ENCODE measurements at places on chromosomes 1 and 21. TPM values are rescaled to one million over a fixed set of nuclear protein-coding genes. Genes with fewer than 3 reads are reported as not detected.

GRCh38 chr1:29408831-29409605, 172.7 kb downstream of the PTPRU start:
- DNase-seq: no peak

DNA sequence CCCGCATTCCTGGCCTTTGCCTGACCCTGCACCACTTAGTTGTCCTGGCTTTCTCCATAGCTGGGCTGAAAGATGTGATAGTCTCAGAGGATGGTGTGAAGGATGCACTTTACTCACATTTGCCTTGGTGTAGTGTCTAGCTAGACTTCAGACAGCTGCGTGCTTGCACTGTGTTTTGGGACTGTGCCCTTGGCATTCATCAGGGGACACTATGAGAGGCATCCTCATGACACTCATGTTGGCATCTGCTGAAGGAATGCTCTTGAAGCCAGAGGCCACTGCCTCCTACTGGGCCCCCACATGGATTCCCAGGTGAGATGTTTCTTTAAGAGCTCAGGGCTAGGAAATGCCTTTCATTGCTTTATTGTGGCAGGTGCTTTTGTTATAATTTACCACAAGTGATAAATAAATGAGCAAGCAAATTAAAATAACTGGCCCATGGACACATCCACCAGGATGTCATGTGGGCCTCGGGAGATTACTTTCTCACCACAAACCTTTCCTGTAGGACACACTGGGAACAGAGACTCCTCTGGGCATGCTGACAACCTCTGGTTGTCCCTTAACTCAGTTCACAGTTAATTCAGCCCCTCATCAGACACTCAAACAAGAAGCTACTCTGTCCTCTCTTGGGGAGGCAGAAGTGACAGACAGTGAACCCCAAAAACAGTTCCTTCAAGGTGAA, 99.4 kb upstream of the SPATA6 start:
- DNase-seq: no peak

GRCh38 chr1:156592158-156592909, 758 bp downstream of the NAXE start:
- DNase-seq: no peak

- no peak for DNase-seq
Measured at GRCh38 chr1:158324395-158324794, 6.9 kb downstream of the CD1B start.

DNA sequence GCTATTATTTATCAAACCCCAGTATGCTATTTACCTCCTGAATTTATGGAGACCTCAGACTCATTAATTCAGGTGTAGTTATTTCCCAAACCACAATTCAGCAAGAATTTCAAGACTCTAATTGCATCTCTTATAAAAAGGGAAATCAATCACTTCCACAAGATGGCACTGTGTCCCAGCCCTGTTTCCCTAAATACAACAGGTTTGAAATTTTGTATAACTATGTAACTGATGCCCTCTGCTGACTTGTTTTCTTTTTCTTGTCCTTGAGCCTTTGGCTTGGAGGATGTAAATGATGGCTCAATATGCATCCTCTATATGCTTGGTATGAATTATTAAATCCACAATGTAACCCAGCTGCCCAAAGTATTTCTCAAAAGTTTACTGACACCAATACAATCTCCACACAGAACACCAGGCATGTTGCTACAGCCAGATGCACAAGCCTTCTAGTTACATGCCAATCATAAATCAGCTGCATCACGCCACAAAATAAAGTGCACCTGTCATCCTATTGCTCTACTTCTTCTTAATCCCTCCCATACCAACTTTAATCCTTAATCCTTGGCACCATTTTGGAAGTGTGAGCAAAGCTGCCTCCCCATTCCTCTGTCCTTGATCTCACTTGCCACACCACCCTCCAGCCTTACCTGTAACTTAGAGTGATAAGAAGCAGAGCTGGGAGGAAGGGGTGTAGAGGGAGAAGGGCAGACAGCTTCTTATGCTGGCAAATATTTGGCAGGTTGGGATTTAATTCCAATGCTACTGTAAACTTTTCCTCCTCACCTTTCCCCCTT, 9.0 kb downstream of the C1orf105 start:
- peak; percentile 53 for DNase-seq

The CATSPERE gene
- 0.22 TPM for total RNA-seq

DNA sequence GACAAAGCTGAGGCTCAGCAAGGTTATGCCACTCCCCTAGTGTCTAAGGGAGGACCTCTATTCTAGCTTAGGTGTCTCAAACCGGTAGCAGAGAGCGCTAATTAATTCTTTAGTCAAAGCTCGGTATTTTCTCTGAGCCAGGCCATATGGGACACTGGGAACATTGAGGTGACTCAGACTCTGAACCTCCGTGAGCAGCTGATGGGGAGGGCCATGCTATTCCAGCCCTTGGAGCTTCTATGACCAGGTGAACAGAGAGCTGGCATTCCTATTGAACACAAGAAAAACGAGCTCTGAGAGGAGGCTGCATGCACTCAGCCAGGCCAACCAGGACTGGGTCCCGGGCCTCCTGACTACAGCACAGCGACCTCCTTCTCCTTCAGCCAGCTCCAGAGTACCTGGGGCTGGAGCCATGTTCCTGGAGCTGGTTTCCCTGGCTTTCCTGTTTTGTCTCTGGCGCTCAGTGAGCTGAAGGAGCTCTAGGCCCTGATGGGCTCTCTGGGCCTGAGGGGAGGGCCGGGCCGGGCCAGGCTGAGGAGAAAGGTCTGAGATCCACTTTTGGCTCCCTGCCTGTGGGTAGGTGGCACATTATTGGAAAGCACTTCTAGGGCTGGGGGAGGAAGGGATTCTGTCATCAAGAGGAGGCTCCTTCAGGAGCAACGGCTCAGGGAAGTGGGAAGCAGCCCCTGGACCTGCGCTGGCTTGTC, 37.0 kb downstream of the SLC9A1 start:
- no peak for DNase-seq

GRCh38 chr1:196376630-196377328, 231.5 kb downstream of the KCNT2 start:
- no peak for DNase-seq

DNA sequence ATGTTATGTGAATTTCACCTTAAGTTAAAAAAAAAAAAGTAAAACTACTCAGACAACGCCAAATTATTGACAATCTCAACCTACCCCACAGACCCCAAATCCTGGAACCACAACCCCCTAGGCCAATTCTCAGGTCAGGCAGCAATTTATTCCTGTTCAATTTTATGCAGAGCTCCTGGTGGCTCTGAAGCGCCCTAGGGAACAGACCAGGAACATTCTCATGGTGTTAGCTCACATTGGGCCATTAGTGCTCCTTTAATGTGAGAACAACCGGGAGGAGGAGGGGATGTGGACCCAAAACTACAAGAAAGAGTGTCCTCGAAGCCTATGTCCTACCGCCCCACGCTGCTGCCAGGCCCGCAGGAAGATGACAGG, 403 bp upstream of the PSEN2 start:
- no peak for DNase-seq

DNA sequence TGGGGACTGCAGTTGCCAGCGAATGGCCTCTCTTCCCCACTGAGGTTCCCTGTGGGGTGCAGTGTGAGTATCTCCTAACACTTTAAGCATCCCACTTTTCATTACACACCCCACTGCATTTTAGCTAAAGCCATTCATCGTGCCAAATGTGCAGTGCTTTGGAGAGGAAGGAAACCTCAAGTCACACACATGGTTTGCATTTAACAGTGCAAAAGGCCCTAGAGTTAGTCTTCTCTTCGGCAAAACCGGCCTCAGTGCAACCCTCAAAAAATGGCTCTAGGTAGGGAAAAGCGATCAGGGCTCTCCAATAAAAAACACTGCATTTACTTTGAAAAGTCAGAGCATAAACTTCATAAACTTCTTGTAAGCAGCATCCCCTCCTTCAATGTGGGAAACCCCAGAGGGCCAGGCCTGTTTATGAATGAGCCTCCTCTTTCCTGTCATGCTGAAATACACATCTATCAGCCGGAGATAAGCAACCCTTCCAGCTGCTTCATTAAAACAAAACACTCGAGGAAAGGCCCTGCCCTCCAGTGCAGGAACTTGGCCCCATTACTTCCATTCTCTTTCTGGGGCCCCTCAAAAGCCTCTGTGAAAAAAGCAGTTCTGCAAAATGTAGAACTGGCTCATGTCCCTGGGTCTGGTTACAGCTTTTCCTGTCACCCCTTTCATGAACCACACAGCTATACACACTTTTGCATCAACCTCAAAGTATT, 184.0 kb downstream of the CDC7 start:
- DNase-seq: no peak

DNA sequence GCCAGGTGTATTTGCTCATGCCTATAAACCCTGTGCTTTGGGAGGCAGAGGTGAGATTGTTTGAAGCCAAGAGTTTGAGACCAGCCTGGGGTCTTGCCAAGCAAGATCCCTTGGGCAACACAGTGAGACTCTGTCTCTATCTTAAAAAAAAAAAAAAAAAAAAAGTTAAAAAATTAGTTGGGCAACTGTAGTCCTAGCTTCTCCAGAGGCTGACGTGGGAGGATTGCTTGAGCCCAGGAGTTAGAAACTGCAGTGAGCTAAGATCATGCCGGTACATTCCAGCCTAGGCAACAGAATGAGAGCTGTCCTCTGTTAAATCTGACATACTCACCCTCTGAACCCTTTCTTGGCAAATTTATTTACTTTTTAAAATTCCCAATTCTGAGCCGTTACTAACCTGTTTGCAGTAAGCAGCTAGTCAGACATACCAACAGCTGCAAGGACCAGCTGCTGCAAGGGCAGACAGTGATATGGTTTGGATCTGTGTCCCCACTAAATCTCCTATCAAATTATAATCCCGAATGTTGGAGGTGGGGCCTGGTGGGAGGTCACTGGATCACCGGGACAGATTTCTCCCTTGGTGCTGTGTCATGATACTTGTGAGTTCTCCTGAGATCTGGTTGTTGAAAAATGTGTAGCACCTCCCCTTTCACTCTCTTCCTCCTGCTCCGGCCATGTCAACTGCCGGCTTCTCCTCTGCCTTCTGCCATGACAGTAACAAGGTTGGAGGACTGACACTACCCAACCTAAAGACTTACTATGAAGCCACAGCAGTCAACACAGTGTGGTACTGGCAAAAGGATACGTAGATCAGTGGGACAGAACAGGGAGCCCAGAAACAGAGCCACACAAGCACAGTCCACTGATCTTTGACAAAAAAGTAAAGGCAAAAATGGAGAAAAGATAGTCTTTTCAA, 10.6 kb downstream of the PARP1 start:
- no peak for DNase-seq

The HLX gene
- total RNA-seq: 6.2 TPM

DNA sequence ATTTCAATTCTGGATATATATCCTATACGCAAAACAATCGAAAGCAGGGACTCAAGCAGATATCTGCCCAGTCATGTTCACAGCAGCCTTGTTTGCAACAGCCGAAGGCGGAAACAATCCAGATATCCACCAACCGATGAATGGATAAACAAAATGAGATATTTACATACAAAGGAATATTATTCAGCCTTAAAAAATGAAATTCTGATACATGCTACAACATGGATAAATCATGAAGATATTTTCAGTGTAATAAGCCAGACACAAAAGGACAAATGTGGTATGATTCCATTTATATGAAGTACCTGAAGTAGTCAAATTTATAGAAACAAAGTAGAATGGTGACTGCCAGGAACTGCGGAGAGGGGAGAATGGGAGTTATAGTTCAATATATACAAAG, 15.6 kb downstream of the GATAD2B start:
- DNase-seq: no peak

DNA sequence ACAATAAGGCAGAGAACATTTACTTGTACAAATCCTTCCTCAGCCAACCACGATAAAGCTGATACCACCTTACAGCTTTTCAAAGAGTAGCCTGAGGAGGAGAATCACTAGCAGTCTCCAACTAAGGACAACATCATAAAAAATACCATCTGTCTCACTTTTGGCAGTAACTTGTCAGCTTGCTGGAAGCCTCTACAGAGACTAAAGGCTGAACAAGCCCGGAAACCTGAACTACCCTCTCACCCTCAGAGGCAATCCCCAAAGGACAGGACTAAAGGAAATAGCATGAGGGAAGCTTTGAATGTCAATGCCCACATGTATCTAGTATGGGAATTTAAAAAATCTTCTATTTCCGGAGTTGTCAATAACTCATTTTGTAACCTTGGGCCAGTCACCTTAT, 10.6 kb downstream of the SRSF4 start:
- no peak for DNase-seq

The DENND2C gene
- total RNA-seq: 1.3 TPM

GRCh38 chr21:44919913-44920693, 596 bp downstream of the ITGB2 start:
- DNase-seq: no peak

GRCh38 chr1:107683683-107684082, 281.3 kb downstream of the VAV3 start:
- peak; percentile 37 for DNase-seq

The SPRR2E gene
- not detected for total RNA-seq

GRCh38 chr1:175222296-175222938, 29.8 kb upstream of the KIAA0040 start:
- no peak for DNase-seq

GRCh38 chr21:42381347-42381984, 14.4 kb downstream of the TMPRSS3 start:
- DNase-seq: peak; percentile 85

DNA sequence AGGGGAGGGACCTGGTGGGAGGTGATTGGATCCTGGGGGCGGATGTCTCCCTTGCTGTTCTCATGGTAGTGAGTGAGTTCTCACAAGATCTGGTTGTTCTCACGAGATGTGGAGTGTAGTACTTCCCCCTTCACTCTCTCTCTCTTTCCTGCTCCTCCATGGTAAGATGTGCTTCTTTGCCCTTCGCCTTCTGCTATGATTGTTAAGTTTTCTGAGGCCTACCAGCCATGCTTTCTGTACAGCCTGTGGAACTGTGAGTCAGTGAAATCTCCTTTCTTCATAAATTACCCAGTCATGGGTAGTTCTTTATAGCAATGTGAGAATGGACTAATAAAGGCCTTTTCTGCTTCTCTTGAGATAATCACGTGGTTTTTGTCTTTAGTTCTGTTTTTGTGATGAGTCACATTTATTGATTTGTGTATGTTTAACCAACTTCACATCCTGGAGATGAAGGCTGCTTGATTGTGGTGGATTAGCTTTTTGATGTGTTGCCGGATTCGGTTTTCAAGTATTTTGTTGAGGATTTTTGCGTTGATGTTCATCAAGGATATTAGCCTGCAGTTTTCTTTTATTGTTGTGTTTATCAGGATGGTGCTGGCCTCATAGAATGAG, 45.5 kb downstream of the RABGAP1L start:
- no peak for DNase-seq

The TNFRSF14 gene
- total RNA-seq: 111 TPM

DNA sequence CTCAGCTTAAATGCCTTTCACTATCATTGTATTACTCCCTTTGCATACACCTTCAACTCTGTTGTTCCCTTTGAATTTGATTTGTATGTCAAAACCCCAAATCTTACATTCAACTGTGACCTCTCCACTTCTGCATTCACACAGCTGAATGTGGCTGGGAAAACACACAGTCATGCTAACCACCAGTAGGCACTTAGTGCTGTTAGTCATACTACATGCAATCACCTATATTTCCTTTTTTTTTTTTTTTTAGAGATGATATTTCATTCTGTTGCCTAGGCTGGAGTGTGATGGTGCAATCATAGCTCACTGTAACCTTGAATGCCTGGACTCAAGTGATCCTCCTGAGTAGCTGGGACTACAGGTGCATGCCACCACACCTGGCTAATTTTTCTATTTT, 16.2 kb downstream of the BTBD8 start:
- no peak for DNase-seq

- DNase-seq: no peak
Measured at GRCh38 chr21:41598561-41599431, 90.8 kb upstream of the TMPRSS2 start.

Data from colonic mucosa (tissue), 4 donors.